ENCODE measurements at places on chromosomes 3 and 15. TPM values are rescaled to one million over a fixed set of nuclear protein-coding genes. Genes with fewer than 3 reads are reported as not detected.

The TICRR gene
- total RNA-seq: 14.0 TPM

The IGDCC3 gene
- not detected for total RNA-seq

The STRIT1 gene
- not detected for total RNA-seq

The CHST13 gene
- total RNA-seq: 0.24 TPM

The RLBP1 gene
- total RNA-seq: not detected

The SLC6A11 gene
- total RNA-seq: not detected

The GOLGA6B gene
- not detected for total RNA-seq

The TRH gene
- not detected for total RNA-seq

The ISG20 gene
- 22.5 TPM for total RNA-seq

DNA sequence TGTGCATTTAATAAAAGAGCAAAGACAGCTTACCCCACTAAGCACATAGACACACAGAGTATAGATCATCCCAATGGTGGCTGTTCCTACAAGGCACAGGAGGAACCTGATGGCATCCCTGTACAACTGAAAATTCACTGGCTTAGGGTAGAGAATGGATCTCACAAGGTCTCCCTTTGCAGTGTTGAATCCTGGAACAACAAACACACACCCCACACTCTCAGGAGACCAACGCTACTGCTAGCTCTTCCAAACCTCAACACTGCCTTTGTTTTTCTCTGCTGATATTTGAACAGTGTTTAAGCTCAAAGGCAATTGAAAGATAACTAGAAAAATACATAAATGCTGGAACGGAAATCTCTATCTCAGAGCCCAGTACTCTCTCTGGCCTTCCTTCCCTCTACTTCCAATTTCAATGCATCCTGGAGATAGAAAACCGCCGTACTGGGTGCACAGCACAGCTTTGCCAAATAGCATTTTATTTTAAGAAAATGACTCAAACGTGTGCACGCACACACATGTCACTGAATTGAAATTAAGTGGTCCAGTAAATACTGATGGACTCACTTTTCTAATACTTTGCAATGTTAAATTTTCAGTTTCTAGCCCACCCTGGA, 87.5 kb upstream of the ATP13A5 start:
- no peak for DNase-seq

GRCh38 chr3:105715372-105715771, 153.4 kb downstream of the CBLB start:
- no peak for DNase-seq

GRCh38 chr3:67000009-67000408, 1.9 kb downstream of the KBTBD8 start:
- DNase-seq: no peak

GRCh38 chr3:72289692-72290071, 504.7 kb upstream of the PROK2 start:
- DNase-seq: no peak

DNA sequence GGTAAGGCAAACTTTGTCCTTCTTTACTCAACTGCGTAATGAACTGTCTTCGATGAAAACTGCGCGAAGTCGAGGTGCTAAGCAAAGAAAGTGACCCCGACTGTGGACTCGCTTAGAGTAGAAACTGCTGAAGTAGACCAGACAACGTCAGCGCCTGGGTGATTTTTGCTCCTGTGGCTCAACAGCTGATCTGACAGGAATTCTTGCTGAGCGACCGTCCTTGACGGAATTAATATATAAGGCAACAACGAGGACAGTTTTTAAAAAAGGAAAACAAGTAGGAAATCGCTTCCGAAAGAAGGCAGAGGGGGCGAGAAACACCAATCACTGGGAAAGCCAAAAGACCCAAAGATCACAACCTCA, 541 bp downstream of the RPS27L start:
- no peak for DNase-seq

- no peak for DNase-seq
Measured at GRCh38 chr3:195766671-195767070, 45.1 kb downstream of the MUC4 start.

DNA sequence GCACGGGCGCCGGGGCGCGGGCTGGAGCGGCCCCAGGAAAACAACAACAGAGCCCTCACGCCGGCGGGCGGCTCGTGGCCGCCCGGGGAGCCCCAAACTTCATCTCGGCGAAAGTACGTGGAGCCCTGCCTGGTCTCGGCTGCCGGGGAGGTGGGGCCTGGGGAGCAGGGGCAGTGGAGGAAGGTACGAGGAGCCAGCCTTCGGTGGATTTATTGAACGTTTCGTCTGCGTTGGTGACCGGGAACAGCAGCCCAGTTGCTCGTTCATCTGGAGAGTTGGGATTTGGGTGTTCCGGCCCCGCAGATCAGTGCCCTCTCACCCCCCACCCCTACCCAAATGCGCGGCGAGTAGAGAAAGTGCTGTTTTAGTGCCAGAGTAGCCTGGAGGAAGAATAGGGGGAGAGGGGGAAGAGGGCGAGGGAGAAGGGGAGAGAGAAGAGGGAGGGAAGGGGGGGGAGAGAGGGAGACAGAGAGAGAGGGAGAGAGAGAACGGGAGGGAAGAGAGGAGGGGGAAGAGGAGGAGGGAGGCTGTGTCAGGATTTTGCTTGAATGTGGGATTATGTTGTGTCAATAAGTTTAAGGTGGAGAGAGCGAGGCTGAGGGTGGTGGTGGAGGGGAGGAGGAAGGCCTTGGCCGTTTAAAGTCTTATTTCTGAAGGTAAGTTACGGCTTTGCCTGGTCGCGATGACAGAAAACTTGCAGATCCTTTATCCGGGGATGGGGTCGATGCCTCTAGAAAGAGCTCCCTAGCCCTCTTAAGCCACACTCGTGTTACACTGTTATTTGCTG, 970 bp downstream of the BBX start:
- no peak for DNase-seq

DNA sequence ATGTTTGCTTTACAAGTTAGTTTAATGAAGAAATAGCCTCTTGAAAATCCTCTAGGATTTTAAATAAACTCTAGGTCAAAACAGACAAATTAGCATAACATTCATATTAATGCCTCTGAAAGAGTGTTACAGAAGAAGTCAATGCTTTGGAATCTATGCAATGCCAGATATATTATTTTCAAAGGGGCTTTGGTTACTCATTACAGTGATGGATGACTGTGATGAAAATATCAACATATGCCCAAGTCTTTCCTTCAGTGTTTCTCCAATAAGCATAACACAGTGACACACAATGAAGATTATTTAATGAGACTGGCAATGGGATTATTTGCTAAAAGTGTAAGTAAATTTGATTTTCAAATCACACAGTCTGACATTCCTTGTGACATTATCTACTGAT, 1247.2 kb downstream of the ROBO2 start:
- DNase-seq: no peak

GRCh38 chr3:29822071-29822470, 541.2 kb downstream of the RBMS3 start:
- no peak for DNase-seq

- no peak for DNase-seq
Measured at GRCh38 chr15:81751816-81752545, 293.8 kb downstream of the MEX3B start.

DNA sequence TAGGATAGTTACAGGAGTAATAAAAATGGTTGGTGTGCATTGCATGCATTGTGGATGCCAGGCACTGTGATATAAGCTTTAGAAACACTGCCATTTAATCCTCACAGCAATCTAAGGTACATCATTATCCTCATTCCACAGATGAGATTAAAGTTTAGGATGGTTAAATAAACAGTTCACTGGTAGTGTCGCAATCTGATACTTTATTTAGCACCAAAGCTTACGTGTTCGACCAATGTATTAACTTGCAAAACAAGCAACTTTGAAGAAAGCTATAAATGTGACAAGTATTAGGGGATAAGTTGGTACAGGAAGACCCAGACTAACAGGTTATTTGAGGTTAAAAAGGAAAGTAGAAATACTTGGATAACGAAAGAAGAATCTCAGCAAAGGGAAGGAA, 150.5 kb upstream of the ZNF385D start:
- no peak for DNase-seq

DNA sequence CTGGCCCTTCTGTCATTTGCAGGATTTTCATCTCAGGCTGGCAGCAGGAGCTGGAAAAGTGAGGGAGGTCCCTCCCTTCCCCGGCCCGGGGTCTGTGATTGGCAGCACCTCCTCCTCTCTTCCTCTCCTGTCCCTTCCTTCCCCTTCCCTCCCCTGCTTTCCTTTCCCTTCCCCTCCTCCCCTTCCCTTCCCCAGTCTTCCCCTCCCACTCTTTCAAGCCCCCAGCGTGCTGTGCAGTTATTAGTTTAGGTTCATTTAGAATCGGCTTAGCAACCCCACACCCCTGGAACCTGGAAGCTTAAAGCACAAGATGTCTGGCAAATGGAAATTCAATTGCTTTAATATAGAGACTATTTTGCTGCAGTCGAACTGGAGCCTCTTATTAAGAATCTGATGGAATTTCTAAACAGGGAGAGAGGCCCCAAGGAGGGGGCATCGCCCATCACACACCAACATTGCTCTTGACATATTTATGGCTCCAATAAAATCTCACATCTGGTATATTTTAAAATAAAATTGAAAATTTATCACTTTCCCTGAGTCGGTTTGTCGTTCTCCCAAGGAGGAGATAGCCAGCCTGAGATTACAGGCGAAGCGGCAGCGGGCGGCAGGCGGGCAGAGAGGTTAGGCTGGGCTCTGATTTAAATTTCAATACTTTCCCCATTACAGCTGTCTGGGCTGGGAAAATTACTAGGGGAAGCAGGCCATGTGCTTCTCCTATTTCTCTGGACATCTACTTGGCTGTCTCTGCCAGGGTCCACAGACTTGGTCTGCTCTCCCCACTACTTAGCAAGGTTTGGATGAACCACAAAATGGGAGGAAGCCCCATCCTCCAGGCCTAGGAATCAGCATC, 98.9 kb downstream of the LINGO1 start:
- DNase-seq: no peak

Data from CD8-positive, alpha-beta memory T cell (primary cell).